ENCODE measurements at places on chromosomes 5 and 9.

DNA sequence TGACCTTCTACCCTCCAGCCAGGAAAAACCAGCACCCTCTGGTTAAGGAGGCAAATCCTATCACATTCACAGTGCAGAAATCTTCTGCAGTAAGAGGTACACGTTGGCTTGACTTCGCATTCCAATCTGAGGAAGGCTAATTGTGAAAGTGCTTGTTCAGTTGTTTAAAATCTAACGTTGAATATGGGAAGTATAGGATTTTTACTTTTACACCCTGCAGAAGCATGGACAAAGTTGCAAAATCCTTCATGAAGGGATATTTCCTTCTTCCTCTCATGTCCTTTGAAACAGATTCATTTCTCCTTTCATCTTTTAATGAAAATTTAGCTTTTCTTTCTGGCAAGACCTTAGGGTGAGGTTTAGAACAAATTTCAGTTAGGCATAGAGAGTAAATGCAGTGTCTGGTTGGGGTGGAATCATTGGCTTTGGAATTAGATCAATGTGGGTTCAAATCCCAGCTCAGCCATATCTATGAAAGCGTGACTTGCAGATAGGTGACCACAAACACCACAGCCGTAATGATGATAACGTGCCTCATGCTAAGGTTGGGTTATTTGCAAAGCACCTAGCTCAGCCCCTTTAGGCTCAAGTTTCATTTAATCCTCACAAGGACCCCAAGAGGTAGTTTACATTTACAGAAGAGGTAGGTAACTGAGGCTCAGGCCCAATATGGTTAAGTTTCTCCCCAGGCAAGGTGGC, 42.2 kb upstream of the C5orf58 start:
- DNase-seq: no peak

- DNase-seq: no peak
These were observed 35.2 kb upstream of the PIK3R1 start for GRCh38 chr5:68180121-68181038.

DNA sequence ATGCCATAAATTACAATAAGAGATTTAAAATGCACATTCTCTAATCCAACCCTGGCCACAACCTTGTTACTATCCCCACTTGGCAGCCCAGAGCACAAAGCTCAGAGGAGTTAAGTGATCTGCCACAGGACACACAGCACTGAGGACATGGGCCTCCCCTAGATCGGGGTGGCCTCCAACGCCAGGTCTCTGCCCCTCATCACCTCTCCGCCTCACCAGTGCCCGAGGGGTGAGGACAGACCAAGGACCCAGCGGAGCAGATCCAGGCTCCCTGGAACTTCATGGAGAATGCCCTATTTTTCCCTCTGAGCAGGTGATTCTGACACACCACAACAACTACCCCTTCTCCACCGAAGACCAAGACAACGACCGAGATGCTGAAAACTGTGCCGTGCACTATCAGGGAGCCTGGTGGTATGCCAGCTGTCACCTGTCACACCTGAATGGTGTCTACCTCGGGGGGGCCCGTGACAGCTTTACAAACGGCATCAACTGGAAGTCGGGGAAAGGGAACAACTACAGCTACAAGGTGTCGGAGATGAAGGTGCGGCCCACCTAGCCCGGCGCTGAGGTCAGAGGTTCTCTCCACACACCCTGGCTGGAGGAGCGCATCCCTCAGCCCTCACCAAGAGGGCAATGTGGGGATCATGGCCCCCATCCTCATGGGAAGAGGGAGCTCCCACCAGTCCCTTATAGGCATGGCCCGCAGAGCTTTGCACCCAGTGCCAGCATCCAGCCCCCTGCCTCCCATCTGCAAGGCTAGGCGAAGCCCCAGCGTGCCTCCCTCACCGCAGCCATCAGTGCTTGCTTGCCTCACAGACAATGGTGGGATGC, 12.5 kb upstream of the FCN2 start:
- no peak for DNase-seq

DNA sequence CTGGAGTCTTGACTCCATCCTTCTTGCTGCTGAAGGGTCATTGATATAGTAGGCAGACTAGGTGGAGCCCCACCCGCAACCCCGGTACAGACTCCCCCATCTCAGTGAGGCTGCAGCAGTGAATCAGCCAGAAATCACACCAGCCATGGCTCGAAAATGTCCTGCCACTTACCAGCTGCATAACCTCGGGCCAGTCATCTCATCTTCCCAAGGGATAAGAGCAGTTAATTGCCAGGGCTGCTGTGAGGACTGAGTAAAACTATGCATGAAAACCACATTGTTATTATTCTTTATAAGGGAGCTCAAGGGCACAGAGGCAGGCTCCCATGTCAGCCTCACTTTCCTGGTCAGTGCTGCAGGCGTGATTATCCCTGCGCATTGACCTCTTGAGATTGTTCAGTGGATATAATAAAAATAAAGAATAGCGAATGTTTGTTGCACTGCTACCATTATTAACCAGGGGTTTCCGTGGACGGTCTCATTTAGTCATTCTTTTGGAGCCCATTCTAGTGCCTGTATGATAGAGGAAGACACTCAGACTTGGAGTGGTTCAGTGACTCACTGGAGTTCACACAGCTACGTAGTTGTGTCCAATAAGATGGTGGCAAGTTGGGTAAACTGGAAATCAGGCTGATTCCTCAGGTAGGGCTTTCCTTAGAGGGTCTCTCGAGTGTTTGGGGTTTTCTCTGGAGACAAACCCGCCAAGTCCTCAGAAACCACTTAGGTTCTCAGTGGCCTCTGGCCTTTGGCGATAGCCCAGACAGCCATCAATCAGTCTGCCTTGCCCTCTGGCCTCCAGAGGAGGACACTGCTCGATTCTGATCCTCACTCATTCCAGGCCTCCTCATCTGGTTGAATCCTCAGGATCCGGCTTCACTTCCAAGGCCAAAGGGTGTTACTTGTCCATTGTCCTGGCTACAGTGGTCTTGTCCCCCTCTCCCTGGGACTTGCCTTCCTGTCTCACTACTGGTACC, 39.9 kb downstream of the COL15A1 start:
- no peak for DNase-seq

DNA sequence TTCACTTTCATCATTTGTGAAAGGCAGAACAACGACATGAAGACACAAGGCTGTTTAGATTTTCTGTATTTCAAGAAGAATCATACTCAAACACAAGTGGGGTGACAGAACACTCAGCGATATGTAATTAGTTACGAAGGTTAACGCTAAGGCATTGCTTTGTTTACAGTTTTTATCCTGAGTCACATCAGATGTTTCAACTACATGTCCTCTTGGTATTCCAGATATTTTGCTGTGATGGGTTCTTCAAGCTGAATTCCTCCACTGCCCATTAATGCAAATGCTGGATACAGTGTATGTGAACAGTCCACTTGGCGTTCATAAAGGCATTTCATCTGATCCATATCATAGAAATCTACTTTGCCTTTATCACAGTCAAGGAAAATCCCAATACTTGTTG, 43.4 kb downstream of the TRIM36 start:
- no peak for DNase-seq

Measured in stimulated activated CD8-positive, alpha-beta memory T cell treated with anti-CD3 and anti-CD28 coated beads, Interleukin-15, amount 100 ng/mL, for 4 hours (primary cell).